ENCODE measurements at places on chromosomes 7 and 10.

GRCh38 chr7:5206686-5207085 lies 16.7 kb downstream of the WIPI2 start:
- DNase-seq, result no peak

DNA sequence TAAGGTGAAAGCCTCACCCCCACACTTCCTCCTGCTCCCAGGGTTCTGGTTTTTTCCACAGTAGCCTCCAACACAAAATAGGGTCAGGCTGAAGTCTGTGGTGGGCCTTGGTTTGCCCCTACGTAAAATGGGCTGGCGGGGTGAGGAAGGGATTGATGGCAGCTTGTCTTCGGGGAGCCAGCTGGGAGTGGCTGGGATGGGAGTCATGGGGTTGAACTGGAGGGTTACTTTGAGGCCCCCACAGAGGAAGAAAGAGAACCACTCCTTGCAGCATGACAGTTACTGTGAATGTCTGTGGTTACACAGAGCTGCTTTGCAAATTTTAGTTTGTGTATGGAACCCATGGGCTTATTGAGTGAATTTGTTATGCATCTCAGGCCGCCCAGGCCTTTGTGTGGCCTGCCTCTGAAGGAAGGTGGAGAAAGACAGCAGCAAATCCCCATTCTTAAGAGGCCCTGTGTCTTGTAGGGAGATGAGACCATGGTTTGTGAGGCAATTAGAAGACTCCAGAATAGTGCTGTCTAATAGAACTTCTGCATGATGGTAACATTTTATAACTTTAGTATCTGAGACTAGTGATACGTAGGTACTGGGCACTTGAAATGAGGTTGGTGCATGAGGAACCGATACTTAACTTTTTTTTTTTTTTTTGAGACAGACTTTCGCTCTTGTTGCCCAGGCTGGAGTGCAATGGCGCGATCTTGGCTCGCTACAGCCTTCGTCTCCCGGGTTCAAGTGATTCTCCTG lies 8.1 kb downstream of the TRIM8 start:
- no peak for DNase-seq

DNA sequence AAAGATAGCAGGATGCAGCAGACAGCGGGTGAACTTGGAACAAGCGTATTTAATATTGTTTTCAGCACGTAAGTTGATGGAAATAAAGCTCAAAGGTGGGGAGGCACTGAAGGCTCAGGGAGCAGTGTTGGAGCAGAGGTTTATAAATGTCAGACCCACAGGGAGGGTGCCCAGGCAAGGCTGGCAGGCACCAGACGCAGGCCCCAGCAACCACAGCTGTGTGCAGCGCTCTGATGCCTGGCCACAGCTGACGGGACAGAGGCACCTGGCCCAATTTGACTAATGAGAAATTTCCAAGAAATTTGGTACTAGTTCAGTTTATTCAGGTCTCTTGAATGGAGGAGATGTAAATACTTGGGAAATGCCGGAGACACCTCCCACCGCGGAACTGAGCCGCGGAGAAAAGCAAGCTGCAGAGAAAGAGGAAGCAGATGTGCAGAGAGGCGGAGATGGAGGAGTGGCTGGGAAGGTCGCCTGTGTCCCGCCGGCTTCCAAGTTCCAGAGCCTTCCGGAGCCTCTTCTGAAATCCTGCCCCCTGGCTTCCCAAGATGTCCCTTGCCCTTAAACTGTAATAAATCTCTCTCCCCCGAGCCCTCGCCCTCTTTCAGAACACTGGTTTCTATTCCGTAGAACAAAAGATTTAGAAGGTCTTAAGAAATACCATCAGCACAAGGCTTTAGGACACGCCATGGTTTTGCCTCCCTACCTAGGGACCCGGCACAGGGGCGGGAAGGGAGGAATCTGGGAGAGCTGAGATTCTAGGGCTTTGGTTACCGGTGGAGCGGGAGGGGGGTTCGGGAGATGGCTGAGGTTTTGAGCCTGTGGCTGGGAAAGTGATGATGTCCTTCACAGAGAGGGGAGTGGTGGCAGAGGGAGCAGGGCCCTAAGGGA lies 38.4 kb upstream of the PLXNA4 start:
- DNase-seq, result peak; percentile 26

GRCh38 chr7:24709585-24710360 lies 47.5 kb downstream of the GSDME start:
- DNase-seq, result no peak

DNA sequence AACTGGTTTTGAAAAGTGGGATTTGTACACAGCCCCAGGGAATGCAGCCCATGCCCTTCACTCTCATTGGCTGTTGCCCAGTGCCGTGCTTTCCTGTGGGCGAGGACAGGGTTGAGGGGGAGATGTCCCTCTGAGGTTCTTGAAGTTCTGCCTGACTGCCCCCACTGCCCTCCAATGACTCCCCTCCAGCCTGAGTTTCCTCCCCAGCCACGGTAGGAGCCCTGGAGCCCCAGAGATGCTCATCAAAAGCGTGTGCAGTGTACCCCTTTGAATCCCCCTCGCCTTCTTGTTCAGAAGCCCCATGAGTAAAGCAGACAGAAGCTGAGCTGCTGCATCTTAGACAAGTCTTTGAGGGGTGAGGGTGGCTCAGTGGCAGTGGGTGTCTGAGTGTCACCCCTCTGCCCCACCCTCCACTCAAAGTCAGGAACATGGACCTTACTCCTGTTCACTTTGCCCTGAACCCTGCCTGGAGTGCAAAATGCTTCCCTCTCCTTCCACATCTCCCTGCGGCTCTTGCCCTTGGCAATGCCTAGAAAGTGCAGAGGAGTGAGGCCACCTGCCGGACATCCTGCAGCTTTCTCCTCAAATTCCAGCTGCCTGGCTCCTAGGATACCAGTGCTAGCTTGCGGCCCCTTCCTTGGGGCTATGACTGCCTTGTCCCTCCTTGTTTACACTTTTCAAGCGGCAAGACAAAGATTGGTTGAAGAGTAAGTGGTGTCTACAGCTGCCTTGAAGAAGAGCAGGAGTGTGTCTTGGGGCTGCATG lies 19.9 kb downstream of the FAM241B start:
- no peak for DNase-seq

- no peak for DNase-seq
These were observed 4.5 kb downstream of the TWIST1 start for GRCh38 chr7:19113002-19113350.

DNA sequence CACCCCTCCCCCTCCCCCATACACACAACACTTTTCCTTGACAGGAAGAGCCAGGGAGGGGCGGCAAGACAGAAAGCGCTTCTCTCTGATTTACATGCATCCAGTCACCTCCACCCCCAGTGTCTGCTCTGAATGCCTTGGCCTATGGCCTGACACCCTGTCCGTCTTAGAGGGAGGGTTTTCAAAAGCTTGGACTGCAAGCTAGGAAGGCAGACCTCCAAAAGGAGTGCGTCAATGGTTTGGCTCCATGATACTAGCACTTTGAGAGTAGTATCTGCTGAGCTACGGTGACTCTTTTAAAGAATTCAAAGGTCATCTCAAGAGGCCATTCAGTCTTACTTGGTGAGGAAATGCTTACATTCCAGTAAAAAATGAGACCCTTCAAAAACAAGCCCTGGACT lies 20.3 kb upstream of the PAX2 start:
- DNase-seq, result no peak

GRCh38 chr7:131072505-131073091 lies 255.1 kb upstream of the MKLN1 start:
- DNase-seq, result peak; percentile 43

DNA sequence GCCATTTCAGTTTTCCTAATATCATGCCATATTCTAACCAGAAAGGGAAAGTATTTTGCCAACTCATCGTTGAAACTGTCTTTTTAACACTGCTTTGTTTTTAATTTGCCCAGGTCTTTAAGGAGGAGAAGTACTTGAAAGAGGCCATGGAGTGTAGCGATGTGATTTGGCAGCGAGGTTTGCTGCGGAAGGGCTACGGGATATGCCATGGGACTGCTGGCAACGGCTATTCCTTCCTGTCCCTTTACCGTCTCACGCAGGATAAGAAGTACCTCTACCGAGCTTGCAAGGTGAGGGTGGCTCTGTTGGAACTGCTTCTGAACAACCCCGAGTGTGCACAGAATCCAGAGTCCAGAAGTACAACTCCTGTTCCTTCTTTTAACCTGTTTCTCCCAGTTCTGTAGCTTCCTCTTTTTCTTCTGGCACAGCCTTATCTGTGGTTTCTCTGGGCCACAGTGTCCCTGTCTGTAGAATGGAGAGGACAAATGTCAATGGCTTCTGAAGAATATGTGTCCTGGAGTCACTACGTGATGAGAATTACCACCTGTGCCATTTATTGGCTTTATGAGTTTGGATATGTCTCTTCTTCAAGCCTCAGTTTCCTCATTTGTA lies 60.1 kb downstream of the LANCL2 start:
- no peak for DNase-seq

GRCh38 chr10:48205918-48206317 lies 68.6 kb downstream of the FRMPD2 start:
- peak; percentile 6 for DNase-seq

DNA sequence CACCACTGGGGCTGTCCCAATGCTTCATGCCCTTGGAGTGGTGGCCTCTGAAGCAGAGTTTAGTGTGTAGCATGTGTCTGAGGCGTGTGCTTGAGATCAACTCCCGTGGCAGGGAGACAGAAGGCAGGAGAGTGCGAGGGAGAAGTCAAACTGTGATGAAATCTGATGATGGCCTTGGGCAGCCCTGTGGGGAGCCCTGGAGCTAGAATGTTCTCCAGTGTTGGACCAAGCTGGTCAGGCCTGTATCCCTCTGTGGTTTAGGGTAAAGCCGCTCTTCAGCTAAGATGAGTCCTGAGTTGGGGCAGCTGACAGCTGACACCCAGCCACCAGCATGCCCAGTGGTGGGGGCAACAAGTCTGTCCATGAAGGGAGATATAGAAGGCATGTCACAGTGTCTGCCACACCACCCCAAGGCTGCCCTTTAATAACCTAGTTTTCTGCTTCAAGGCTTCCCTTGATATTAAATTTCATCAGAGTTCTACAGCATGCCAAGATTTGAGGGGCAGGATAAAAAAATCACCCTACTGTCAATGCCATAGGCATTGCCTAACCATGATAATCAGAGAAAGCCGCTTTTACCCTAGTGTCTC lies 170.5 kb upstream of the SVIL start:
- DNase-seq, result no peak

- DNase-seq, result no peak
These were observed 93.5 kb upstream of the PDCD4 start for GRCh38 chr10:110778211-110778610.

DNA sequence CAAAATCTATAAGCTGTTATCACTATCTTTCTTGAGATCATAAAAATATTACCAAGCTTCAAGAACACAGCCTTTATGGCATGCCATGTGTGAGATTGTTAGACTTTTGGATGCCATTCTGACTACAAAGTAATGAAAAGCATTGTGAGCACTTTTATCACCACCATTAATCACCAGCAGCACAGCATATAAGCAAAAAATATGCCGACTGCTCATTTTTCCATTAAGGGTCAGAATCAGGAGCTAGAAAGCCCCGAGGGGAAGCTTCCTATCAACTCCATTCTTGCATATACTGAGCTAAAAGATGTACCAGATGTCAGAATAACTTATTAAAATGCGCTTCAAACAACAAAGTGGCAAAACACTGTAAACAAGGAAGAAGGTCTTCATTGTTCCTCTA lies 114.3 kb downstream of the LMBR1 start:
- no peak for DNase-seq

GRCh38 chr7:149409895-149410294 lies 51.0 kb downstream of the ZNF777 start:
- no peak for DNase-seq

DNA sequence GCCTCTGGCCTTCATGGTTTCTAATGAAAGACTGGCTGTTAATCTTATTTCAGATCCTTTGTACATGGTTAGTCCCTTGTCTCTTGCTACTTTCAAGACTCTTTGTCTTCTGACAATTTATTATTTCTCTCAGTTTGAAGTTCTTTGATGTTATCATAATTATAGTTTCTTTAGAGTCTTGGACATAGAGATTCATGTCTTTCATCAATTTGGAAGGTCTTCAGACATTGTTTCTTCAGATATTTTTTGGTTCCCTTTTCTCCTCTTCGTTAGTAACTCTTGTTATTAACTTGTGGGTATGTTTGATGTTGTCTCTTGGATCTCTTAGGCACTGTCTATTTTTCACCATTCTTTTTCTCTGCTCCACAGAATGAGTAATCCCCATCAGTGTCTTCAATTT lies 8.7 kb downstream of the ZNF37A start:
- DNase-seq, result no peak

GRCh38 chr7:99244939-99245338 lies 27.7 kb upstream of the MYH16 start:
- peak; percentile 38 for DNase-seq

DNA sequence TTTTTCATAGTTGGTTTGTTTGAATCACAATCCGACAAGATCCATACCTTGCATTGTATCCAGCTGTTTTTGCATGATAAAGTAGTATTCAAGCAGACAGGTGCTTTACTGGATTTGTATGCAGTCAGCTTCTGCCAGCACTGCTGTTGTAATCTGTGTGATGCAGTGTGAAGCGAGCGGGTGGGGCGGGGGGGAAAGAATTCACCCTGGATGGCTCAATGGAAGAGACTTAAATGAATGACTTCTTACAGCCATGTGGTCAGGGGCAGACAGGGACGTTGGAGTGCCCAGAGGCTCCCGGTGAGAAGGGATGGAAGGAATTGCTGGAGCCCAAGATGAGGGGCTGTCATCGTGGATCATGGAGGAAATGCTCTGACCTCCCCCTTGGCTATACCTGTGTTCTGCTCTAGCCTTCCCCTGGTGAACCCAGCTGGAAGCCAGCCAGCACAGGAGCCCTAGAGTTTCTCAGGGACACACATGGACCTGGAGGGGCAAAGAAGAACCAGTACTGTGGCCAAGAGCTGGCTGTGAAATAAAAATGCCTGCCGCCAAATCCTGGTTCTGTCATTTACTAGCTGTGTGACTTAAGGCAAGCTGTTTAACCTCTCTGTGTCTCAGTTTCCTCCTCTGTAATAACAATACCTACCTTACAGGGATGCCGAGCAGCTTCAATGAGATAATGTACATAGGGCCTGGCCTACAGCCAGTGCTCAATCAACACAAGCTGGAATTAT lies 14.1 kb downstream of the NFE2L3 start:
- no peak for DNase-seq

- DNase-seq, result no peak
These were observed 4.0 kb upstream of the CREB5 start for GRCh38 chr7:28408105-28408959.

- DNase-seq, result no peak
These were observed 81.7 kb downstream of the RNF216 start for GRCh38 chr7:5699467-5700384.

GRCh38 chr10:62620491-62620890 lies 184.0 kb upstream of the ADO start:
- no peak for DNase-seq

DNA sequence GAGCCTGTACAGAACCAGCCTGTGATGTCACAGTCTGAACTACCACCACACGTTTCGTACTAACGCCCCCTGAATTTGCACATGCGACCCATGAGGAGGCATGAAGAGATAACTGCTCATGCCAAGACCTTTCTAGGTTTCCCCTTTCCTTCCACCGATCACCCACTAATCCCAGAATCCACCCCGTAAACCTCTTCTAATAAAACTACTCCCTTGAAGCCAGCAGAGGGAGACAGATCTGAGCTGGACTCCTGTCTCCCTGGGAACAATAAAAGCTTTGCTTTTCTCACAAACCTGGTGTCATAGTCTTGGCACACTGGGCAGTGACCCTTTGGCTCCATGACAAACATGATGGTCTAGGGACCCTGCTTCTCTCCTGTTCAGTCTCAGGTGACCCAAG lies 144.5 kb downstream of the FRMD4A start:
- DNase-seq, result no peak

- no peak for DNase-seq
These were observed 38.2 kb downstream of the ANTXRL start for GRCh38 chr10:46325021-46325420.
